ENCODE measurements at places on chromosomes 16 and 17.

DNA sequence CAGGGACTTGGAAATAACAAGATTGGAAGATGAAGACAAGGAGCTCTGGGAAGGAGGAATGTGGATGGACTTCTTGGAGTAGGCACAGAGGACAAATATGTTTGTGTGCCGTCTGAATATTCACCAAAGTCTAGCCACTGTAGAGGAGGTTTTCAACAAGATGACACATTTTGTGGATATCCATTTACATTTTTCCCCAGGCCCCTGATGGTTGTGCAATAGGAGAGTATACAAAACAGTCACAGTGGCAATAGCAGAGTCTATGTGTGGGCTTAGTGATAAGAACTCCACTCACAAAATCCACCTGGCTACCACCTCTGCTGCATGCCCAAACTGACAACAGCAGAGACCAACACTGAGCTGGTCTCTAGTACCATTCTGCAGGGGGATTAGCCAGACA, 32.6 kb upstream of the RPL38 start:
- DNase-seq = no peak

GRCh38 chr16:50696126-50696525, 2.7 kb downstream of the NOD2 start:
- peak; percentile 19 for DNase-seq

GRCh38 chr17:57391076-57391825, 134.9 kb downstream of the MSI2 start:
- no peak for DNase-seq

GRCh38 chr17:81245024-81245664, 6.0 kb downstream of the NDUFAF8 start:
- no peak for DNase-seq

DNA sequence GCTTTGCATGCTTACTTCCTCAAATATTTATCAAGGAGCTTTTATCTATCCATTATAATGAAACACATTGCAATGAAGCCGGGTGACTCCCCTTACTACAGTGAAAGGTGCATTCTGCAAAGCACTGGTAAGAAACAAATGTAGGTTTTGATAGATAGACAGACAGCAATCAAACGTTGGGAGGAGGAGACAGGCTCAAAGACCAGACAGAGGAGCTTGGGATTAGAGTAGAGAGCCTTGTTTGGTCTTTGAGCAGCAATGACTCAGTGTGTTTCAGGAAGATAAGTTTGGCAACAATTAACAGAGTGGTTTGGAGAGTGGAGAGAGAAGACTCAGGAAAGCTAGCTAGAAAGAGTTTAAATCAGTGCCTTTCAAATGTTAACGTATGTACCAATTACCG, 68.8 kb downstream of the ZNF18 start:
- DNase-seq = no peak

- DNase-seq = no peak
These were observed 220.5 kb downstream of the PARN start for GRCh38 chr16:14409563-14409962.

GRCh38 chr17:70813355-70813930, 644.1 kb downstream of the KCNJ2 start:
- no peak for DNase-seq

DNA sequence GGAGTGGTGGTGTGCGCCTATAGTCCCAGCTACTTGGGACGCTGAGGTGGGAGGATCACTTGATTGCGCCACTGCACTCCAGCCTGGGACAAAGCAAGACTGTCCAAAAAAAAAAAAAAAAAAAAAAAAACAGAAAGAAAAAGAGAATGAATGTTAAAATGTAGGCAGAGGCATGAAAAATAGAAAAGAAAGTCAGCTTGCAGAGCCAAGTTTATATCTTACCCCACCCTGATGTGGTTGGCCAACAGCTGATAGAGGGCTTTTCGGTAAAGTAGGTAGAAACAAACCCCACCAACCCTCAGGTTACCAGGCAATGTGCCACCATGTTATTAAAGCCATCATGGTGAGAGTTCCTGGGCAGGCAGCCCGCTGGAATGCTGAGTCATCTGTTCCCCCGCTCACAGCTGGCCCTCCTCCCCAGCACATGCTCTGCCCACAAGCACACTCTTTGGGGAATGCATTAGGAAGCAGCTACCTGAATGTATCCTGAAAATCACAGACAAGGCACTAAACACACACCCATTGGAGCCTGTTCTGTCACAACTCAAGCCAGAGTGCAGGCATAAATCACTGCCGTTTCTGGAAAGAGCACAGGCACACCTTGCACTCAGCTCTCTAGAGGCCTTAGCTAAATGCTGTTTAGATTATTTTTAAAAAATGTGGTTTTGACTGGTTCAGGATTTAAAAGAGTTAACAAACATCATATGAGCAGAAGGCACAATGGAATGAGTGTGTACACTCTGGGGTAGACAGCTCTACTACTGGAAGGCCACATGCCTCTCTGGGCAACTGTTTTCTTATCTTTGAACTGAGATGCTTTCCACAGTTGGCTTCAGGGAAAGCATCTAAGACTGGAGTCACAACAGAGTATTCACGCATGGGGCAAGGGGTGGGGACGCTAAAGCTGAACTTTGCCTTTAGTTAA, 128.5 kb downstream of the PARN start:
- no peak for DNase-seq

DNA sequence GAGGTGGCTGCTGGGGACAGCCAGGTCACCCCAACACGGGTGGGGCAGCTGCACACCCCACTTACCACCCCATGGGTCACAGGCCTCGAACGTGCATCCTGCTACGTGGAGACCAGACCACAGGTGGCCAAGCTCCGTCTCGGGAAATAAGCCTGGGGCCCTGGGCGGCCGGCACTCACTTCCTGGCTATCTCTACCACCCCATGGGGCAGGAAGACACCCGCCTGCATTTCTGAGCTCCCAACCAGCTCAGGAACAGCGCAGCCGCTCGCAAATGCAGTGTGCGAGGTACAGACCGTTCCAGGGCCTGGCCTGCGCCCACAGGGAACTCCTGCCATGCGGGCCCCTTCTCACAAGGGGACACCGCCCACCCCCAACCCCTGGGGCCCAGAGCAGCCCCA, 4.9 kb upstream of the GNG13 start:
- no peak for DNase-seq

GRCh38 chr16:85571813-85572619, 41.1 kb upstream of the GSE1 start:
- no peak for DNase-seq
